Stromal cell of bone marrow (primary cell): ENCODE measurements at places on chromosomes 1 and 21.
A peak's percentile ranks its signal among the peaks of the same experiment; 100 is the strongest.

DNA sequence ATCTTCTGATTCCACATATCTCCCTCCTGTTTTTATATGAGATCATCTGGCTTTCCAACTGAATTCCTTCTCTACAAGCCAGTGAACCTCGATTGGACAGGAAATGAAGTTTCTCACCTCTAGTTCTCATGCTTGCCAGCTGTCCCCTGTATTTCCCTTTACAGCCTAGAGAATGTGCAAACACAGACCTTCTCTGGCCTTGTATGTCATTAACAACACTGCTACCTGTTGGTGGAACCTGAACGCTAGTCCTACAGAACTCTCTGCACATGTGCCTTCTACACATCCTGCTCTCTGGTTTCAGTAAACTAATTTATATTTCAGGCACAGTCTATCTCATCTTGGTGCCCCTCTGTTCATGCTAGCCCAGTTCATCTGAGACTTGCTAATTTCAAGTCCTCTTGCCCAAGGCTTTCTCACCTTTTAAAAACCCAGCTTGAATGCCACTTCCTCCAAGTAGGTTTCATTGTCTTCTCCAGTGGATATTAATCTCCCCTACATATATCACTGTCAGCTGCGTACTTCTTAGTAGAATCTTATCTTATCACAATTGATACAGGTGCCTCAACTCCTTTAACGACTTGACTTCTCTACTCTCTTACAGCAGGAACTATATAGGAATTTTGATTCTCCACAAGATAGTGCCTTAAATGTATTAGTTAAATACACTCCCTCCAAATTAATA, 549.9 kb downstream of the PLPP3 start:
- DNase-seq, result no peak

DNA sequence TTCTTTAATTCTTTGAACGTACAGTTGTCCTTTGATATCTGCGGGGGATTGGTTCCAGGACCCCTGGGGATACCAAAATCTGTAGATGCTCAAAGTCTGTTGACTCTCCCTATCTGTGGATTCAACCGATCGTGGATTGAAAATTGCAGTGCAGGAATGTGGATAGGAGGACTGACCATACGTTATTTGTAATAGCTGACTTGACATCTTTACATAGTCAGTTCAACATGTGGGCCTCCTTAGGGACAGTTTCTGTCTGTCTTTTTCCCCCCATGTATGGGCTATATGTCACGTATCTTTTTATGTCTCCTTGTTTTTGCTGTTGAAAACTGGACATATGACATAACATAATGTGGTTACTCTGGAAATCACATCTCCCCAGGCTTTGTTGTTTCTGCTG, 204.9 kb downstream of the DYRK1A start:
- no peak for DNase-seq

- DNase-seq, result no peak
These were observed 114.5 kb upstream of the LYPLAL1 start for GRCh38 chr1:219058891-219059820.

DNA sequence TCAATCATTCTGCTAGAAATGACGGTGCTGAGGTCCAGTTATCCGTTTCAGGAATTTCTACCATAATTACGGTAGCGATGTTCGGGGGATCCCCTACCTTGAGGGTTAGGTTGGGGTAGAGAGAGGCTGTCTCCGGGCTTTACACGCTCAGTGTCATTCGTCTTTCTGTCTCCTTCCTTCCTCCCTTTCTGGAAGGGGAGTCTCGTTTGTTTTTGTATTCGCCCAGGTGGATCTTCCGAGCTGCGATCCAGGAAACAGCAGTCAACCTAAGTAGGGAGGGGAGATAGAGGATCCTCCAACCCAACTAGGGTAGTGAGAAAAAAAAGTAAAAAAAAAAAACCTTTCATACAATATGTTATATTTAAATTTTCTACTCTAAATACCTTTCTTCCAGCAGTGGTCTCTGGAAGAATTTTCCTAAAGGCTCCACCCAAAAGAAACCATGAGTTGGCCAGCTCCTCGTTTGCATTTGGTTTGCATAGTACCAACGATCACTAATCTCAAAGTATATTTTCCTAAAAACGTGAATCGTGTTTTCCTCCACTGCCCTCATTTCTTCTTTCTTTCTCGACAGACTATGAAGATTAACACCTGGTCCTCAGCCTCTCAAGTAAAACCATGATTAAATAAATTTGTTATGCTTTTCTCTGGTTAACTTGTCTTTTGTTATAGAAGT, 611 bp upstream of the PIK3C2B start:
- DNase-seq, result no peak

DNA sequence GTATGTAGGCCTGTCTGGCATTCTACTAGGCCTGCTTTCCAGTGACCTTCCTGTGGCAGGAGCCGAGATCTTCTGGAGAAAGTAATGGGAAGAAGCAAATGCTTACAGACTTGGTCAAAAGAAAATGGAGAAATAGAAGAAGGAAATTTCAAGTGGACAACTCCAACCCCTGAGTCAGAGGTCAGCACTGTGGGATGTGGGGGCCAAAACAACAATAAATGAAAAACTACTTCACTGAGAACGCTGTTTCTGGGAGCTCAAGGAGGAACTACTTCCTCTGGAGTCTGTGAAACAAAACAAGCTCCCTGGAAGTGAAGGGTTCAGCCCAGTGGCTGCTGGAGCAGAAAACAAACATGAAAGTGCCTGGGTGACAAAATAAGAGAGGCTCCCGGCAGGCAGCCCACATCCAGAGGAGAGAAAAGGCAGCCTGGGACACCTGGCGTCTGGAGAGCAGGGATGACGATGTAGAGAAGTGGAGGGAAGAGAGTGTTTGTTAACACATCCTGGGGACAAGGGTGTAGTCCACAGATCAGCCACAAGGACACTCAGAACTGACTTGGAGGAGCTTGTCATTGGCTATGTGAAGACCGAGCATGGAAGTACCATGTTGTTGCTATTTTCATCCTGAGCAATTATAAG, 355.2 kb downstream of the SMYD3 start:
- DNase-seq, result no peak

- no peak for DNase-seq
These were observed 869 bp downstream of the NAV1 start for GRCh38 chr1:201539561-201540431.

DNA sequence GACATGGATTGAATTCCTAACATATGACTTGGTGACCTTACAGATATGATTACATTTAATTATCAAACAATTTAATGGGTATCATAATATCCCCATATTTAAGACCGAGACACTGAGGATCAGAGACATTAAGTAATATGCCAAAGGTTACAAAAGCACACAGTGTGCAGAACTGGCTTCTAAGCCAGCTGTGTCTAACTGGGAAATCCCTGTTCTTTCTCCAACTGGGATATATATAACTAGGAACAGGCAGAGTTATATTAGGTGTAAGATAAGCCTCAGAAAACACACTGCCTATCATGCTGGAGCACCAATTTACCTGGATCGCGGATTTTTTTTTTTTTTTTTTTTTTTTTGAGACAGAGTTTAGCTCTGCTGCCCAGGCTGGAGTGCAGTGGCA, 88.3 kb upstream of the ADGRL2 start:
- DNase-seq, result no peak

DNA sequence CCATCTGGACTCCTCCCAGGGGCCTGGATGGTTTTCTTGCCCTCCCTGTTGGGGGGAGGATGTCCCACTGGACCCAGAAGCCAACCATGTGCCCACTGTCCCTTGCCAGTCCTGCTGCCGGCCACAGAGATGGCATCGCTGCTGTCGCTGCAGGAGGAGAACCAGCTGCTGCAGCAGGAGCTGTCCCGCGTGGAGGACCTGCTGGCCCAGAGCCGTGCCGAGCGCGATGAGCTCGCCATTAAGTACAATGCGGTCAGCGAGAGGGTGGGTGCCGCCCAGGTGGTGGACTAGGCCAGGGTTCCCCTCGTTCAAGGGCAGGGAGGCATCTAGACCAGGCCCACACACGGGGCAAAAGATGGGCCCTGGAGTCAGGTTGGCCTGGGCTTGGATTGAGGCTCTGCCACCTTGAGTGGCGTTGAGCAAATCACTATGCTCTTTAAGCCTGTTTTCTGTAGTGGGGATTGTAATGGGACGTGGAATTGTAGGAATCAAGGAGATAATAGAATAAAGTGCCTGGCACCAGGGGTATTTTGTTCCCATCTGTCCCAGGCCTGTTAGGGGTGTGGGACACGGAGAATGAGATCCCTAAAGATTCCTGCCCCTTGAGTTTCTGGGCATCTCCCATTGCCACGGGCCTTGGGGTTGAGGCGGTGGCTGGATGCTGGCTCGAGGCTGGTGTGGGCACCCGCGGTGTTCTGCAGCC, 2.6 kb downstream of the CROCC start:
- DNase-seq, result no peak

GRCh38 chr1:186819126-186819525, 9.6 kb upstream of the PLA2G4A start:
- peak; percentile 91 for DNase-seq

GRCh38 chr1:228399531-228400236, 7.0 kb downstream of the TRIM11 start:
- no peak for DNase-seq

DNA sequence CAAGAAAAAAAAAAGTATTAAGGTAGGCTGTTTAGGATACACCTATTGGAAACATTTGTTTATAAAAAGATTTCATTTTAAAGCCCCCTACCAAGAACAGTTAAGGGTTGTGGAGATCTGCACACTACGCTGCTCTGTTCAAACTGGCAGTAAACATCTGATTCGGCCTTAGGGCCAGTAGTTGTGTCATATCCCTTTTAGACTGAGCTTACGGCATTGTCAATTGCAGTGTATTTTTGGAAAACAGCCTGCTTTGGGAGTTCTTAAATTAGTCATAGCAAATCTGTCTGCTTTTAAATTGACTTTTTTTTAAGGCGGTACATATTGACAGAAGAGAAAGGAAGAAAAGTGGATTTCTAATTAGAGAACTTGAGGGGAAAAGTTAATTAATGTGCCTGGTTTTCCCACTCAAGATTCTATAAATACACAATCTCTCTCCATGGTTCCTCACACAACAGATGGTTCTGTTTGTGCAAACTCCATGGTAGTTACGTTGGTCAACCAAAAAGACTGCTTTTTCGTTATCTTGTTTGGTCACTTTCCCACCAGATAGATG, 1.7 kb upstream of the ELK4 start:
- peak; percentile 75 for DNase-seq

GRCh38 chr1:230270559-230271281, 155.4 kb downstream of the PGBD5 start:
- DNase-seq, result peak; percentile 4

- no peak for DNase-seq
These were observed 343.3 kb upstream of the VAMP3 start for GRCh38 chr1:7427605-7428300.

DNA sequence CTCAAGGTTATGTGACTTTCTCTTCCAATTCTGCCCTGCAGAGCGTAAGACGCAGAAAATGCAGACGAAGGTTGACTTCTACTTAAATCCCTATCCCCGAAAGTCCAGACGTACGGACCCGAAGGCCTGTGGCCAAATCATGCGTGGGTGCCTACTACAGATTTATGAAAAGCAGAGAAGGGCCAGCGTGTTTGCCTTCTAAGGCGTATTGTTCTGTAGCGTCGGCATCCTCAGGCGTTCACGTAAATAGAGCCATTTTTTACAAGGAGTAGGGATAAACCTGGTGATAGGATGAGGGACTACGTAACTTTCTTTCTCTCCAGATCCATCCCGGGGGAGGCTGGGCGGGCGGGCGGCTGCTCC, 222 bp upstream of the GIPC2 start:
- DNase-seq, result no peak

GRCh38 chr1:230165536-230165935, 98.5 kb downstream of the GALNT2 start:
- DNase-seq, result no peak

DNA sequence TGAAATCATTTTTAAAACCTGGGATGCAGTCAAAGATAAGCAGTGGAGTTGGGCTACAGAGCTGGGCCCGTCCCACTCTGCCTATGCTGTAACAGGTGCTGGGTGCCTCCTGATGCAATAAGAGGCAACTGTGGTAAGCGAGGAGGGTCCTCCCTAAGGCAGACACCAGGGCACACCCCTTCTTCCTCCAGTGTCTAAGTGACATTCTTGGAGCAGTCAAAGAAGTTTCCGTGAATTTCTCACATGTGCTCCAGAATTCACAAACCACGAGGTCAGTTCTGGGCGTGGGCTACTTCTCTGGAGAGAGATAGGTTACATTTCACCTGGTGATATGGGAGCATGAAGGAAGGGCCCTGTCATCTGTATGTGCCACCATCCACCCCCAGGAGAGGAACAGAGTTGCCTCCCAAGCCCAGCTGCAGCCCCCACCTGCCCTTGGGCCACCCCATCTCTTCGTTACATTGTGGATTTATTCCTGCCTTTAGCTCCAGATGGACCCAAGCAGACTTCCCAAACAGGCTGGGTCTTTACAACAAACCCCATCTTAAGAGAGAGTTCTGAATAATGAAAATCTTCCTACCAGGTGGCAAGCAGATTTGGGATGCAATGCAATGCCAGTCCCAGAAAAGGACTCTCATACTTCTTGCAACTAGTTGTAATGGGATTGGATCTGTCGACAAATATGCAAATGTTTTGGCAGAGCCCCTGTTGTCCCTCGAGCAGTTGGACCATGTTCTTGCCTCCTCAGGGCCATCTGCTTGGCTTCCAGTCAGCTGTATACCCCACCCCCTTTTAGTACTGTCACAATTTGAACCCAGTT, 82.5 kb upstream of the CNTN2 start:
- DNase-seq, result no peak

- DNase-seq, result no peak
These were observed 205.0 kb downstream of the HMCN1 start for GRCh38 chr1:185939142-185939541.

DNA sequence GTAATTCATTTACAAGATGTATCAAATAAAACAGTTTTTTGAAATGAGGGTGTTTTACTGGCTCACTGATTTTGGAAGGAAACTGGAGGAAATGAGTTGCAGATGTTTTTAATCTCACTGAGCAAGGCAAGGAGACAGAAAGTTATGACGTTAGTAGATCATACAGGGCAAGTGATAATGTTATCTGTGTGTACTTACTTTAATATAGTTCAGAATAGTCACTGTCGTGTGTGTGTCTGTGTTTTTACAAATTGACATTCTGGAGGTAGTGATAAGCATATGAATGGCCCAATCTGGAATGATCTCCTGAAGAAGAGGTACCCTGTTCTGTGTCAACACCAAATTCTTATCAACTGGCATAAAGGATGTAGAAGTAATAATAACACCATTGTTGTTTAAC, 1.9 kb upstream of the GBP4 start:
- DNase-seq, result no peak

- DNase-seq, result peak; percentile 81
These were observed 338.1 kb upstream of the SNX7 start for GRCh38 chr1:98323388-98323787.

DNA sequence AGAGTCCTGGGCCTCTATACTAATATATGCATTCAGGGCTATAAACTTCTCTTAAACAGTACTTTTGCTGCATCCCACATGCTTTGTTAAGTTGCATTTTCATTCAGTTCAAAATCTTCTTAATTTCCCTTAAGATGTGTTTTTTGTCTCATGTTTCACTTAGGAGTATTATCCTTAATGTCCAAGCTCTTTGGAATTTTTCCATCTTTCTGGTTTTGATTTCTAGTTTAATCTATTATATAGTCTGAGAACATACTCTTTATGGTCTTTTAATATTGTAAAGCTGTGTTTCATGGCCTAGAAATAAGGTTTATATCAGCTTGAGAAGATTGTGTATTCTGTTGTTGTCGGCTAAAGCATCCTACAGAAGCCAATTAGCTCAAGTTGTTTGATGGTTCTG, 1041.8 kb downstream of the PLA2G4A start:
- DNase-seq, result no peak
